ENCODE measurements at places on chromosomes 2 and 18.
A peak's percentile ranks its signal among the peaks of the same experiment; 100 is the strongest.

- DNase-seq: no peak
Measured at GRCh38 chr2:205681401-205682238, 681 bp upstream of the NRP2 start.

DNA sequence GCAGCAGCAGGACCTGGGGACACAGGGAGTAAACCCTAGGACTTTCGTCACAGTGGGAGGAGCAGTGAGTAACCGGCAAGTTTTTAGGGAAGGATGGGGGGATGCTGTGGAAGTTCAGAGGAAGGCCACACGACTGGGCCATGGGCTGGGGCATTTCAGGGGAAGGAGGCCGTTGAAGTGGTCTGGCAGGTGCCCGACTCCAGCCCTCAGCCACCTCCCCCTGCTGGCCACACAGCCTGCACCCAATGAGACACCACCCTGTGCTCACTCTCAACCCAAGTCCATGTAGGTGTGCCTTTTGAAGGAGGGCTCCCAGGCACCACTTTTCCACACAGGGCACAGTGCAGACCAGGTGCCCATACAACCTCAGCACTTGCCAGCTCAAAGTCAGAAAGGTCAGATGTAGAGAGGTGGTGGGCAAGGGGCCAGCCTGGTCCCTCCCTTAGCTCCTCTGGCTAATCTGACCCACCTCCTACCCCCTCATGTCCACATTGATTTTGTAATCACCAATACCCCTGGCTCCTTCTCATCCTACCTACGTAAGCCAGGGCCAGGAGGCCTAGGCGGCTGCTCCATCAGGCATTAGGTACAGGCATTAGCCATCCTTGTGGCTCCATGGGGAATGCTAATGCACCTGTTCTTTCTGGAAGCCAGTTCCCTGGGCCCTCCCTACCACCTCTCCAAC is 211.2 kb downstream of the SMAD2 start:
- no peak for DNase-seq

GRCh38 chr2:234348081-234348480 is 148.8 kb downstream of the ARL4C start:
- DNase-seq: no peak

DNA sequence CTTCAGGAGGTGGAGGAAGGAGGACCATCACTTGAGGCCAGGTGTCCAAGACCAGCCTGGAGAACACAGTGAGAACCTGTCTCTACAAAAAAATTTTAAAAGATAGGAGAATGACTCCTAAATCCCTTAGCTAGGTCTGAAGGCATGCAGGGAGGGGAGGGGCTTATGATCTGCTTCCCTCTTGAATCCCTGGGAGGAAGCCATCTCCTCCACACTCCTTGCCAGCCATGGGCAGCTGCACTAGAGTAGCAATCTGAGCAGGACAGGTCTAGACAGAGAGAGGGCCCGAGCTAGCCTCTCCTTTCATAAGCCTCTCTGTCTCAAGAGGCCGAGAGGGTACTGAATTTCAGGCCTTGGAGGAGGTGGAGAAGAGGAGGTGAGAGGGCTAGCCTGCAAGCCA is 42.5 kb downstream of the DAPL1 start:
- no peak for DNase-seq

DNA sequence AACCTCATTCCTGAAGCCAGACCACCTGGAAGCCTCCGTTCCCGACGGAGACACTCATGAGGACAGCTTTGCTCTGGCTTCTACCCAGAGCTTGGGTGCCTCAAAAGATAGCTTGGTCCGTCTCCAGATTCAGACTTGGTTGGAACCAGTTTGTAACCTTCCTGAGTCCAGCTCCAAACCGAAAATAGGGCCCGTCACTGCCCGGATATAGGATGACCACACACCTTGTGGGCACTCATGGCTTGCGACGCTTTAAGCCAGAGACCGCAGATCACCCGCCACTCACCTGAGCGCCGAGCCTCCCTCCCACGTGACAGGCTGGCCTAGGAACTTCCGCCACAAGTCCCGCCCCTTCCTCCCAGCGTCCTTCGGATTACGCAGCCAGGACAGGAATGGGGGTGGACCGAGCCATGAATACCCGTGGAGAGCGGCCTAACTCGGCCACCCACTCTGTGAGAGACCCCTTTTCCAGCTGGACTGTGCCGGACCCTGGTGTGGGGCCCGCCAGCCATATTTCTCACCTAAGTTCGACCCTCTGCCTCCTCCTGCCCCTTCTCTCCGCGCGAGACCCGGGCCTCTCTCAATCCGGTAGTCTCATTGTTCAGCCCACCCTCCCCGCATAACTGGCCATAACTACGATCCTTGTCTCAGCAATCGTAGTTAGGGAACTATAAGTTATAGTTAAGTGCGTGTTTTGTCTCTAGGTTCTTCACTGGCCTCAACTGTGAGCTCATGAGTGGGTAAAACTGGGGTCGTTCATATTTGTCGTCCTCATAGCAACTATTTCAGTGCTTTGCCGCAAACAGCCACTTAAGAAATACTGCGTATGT is at the start of gene MPV17:
Gene MPV17 (minus strand): TSS at position 332 of the 830 bp plus-strand sequence. CDS start 580 bp downstream, outside the sequence.
- peak; percentile 91 for DNase-seq

- DNase-seq: no peak
Measured at GRCh38 chr2:55033076-55033742, 17.0 kb downstream of the RTN4 start.

DNA sequence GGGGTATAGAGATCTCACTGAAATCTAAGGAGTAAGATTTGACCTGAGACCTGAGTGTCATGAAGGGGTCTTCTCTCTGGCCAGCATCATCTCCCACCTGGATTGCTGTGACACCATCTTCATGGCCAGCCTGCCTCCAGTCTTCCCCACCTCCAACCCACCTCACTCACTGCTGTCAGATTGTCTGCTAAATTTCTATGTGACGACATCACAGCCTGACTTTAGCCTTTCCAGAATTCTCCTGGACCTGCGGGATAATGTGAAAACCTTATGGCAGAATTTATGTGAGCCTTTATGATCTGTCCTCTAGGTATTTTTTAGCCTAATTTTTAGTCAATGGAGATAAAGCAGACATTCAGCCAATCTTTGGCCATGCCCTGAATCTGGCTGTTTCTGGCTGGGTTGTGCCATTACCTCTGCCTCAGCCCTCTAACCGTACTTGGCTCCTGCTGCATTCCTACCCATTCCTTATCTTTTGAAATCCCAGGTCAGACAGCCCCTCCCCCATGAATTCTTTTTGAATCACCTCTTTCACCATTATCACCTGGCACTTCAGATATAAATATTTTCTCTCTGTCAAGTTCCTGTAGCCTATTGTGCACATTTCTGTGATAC is 66.4 kb upstream of the MMADHC start:
- DNase-seq: no peak

- DNase-seq: peak; percentile 42
Measured at GRCh38 chr18:23131693-23132319, 3.5 kb upstream of the CABLES1 start.

DNA sequence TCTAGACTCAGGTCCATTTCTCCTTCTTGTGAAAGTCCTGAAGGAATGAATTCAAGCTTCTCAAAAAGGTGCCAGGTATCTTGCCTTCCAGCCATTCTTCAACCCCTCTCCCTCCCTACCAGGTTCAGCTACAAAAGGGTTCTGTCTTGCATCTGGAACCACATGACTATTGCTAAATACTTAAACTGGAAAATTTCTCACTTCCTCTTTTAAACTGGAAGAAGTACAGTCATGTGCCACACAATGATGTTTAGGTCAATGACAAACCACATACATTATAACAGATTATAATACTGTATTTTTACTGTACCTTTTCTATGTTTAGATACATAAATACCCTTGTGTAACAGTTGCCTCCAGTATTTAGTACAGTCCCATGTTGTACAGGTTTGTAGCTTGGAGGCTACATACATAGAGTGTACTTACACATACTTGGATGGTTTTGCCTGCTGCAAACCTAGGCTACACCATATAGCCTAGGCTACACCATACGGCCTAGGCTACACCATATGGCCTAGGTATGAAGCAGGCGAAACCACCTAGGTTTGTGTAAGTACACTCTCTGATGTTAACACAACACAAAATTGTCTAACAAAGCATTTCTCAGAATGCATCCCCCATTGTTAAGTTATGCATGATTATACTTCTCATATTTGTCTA is 142.0 kb upstream of the DNMT3A start:
- DNase-seq: no peak

DNA sequence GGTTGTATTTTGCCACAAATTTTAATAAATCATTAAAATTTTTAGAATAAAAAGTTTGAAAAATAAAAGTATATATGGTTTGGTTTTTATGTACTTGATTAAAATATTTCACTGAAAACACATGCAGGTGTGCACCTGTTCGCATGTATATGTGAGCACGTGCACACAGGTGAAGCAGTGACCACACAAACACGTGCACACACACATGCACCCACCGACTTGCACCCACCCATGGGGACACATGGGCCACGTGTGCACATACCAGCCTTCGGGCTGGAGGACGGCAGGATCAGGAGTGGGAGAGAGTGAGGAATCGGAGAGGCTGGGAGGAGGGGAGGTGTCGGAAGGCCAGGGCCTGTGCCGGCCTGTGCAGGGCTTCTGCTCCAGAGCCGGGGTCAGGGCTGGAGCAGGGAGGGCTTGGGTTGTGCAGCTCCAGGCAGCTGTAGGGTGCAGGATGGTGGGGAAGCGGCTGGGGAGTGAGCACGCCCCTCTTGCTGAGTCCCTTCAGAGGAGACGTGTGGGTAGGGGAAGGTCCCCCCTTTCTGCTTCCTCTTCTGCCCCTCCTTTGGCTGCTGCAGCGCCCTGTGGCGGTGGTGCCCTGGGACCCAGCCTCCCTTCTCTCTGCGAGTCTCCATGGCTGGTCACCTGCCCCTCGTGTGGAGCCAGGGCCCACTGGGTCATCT is 106.9 kb upstream of the HDAC4 start:
- DNase-seq: no peak

DNA sequence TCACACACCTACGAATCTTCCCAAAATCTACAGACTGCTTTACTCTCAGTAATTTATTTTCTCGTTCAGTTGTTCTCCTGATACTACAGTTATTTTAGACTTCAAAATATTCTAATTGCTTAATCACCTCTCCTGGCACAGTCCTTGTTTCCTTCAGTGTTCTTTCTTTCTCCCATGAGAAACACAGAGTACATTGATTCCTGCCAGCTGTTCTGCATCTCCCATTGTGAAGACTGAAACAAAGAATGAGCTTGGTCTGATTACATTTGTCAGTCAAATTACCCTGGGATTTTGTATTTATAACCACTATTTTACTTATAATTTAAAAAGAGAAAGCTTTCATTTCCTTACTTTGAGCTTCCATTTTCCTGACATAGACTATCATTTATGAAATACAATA is 63.9 kb upstream of the TANK start:
- DNase-seq: no peak

GRCh38 chr18:21912339-21913239 is 172.0 kb downstream of the MIB1 start:
- no peak for DNase-seq

GRCh38 chr18:51527826-51528225 is 330.3 kb upstream of the MEX3C start:
- DNase-seq: no peak

GRCh38 chr2:186426153-186427016 is 59.7 kb upstream of the ZC3H15 start:
- DNase-seq: no peak
